ENCODE measurements at places on chromosomes 12 and 14.

DNA sequence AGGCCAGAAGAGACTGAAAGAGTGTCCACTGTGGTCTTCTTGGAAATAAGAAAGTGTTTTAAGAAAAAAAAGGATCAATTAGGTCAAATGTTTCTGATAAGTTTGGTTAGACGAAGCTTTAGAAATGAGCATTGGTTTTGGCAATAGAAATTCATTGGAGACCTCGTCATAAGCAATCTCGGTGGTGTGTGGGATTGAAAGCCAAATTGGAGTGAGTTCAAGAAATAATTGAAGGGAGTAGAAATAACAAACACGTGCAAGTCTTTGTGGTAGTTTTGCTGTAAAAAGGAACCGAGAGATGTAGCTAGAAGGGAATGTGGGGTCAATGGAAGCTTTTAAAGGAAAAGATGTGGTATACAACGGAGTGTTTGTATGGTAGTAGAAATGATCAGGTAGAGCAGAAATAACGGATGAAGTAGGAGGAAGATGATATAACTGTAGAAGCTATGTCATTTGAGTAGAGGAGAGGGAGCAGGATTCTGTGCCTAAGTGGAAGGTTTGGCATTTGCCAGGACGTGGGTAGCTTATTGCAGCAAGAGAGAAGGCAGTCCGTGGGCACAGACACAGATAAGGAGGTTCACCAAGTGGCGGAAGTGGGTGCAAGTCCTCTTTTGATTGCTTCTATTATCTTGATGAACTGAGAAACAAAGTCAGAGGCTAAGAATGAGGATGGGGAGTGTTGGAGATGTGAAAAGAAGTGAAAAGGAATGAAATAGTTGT is 146.2 kb downstream of the DACT1 start:
- DNase-seq, result no peak

DNA sequence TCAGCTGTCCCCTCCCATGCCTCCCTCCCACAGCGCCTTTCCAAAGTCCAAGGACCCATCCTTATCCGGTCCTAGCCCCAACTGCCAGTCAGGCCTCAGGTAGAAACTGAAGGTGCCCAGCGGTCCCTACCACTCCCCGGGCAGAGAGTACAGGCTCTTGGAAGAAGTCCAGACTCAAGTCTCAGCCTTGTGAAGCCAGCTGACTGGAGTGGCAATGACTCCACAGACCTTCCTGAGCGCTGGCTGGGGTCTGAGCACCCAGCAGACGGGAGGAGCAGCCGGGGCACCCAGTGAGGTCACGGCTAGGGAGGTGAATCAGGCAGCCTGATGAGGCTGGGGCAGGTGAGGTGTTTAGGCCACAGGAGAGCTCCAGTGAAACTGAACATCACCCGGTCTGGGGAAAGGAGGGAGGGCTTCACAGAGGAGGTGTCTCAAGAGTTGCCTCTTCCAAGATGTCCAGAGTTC is 60.0 kb downstream of the ITPK1 start:
- no peak for DNase-seq

GRCh38 chr14:100713705-100714104 is 13.0 kb upstream of the DLK1 start:
- no peak for DNase-seq

- DNase-seq, result no peak
These were observed 5.9 kb upstream of the SIVA1 start for GRCh38 chr14:104746934-104747481.

DNA sequence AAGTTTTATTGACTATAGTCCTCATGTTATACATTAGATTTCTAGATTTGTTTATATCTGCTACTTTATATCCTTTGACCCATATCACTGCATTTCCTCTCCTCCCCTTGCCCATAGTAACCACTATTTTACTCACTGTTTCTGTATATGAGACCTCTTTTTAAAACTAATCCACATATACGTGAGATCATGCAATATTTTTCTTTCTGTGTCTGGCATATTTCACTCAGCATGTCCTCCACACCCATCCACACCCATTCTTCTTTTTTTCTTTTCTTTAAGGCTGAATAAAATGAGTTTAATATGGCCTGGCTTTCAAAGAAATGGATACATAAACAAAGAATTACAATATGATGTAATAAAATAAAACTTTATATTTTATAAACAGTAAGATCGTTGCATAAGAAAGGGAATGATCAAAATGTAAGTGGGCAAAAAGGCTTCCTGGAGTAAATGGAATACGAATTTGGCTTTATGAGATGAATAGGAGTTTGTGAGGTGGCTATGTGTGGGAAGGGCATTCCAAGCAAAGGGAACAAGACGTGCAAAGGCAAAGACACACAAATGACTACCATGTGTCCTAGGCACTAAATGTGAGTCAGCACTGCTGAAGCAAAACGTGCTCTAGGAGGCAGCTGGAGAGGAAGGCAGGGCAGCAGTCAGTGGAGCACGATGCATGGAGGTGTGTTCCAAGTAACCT is 53.2 kb upstream of the HIF1A start:
- no peak for DNase-seq

DNA sequence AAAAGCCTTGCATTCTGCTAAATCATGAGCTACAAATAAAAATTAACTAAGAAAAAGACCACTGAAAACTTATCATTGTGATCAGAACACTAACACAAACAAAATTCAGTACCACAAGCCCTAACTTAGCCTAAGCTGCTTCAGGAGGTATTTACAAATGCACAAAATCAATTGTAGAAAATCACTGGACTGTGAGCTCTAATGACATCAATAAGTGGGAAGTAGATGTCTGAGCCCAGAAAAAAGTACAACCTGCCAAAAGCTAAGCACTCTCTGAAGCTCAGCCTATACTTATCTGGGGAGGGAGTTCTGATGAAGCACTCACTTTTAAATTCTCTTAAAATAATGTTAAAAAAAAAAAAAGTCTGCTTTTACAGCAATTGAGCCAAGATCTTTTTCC is 92.9 kb downstream of the SLCO1B1 start:
- no peak for DNase-seq

DNA sequence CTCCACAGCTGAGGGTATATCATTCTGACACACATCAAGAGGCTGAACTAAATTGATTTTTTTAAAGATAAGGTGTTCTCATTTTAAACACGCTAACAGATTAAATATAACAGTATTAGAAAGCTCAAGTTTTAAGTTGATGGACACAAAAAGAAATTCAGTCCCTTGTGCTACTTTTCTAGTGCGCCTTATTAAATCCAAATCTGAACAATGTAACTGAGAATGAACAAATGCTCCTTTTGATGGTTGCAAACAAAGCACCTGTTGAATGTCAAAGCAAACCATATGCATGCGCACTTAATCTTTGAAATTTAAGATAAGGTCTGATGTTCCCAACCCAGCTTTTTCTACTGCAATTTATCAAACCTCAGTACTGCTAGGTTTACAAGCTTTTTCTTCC is 401.9 kb downstream of the PAWR start:
- DNase-seq, result no peak

- DNase-seq, result no peak
These were observed 2.7 kb downstream of the JDP2 start for GRCh38 chr14:75430526-75430925.

DNA sequence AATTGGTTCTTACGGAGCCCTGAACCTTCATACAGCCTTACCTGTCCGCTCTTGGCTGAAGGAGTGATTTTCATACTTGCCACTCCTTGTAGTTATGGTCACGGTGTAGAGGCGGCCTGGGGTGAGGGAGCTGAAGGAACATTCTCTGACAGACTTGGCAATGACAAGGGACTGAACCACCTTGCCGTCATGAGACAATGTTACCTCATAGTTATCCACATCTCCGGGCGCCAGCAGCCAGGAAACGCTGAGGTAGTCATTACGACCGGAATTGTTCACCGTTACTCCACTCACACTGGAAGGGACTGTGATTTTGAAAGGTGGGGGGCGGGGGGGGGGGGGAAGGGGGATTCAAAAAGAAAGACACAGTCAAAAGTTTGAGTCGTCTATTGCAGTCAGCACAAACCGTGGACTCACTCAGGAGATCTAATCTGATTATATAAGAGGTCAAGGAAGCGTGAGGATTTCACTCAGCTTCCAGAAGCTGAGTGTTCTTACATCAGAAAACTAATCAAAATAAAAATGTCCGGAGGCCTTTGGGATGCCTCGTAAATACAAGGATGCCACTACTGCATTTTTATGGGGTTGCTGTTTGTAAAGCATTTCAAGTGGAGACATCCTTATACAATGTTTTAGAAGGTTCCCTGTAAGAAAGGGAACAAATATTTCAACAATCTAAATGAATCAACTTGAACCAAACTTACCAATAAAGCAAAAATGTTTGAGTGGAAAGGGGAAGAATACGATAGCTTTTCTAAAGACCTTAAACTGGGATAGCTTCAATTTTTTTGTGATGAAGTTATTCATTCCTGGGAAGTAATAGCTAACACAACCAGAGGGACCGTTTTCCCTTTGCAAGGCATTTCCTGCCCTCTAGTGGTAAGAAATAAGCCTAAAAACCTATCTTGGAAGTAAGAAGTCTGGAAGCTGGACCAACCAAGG is 60.6 kb downstream of the PTPRB start:
- DNase-seq, result no peak

- DNase-seq, result no peak
These were observed 103.8 kb downstream of the OSBPL8 start for GRCh38 chr12:76455582-76456345.

DNA sequence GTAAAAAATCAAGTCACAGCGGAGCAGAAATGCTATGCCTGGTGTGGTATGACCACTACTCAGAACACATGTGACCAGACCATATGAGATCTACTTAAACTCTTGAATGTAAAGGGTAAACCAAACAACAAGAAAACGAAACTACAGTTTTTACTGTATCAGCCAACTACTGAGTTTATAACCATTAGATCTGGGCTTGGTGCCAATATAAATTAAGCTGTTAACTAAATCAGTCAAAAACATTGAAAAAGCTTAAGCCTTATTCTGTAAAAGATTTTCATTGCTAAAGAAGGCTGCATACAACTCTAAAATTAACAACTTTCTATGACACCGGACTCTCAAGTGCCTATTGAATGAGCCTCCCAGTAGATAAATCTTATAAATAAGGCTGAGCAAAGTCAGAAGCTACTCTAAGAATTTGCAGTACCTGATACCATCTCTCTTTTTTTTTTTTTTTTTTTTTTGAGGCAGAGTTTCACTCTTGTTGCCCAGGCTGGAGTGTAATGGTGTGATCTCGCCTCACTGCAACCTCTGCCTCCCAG is 35.4 kb downstream of the SPTLC2 start:
- DNase-seq, result no peak

GRCh38 chr12:92111256-92111655 is 34.4 kb downstream of the BTG1 start:
- no peak for DNase-seq

GRCh38 chr14:96261053-96261452 is 5.0 kb downstream of the BDKRB1 start:
- DNase-seq, result no peak

DNA sequence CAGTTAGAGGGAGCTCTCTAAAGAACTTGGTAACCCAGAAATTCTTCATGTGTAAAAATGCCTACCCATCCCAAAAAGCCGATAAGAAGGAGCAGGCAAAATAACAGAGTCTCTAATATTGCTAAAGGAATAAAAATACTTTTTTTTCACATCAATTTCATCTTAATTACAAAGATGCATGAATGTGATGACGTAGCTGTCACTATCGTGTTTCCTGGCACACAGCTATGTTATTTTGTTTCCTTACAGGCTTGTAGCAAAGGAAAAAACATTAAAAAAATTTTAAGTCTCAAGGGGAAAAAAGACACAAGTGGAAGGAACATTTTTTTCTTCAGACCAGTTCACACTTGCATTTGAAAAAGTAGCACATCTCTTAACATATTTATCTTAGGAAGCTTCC is 10.3 kb upstream of the LGALS3 start:
- no peak for DNase-seq

DNA sequence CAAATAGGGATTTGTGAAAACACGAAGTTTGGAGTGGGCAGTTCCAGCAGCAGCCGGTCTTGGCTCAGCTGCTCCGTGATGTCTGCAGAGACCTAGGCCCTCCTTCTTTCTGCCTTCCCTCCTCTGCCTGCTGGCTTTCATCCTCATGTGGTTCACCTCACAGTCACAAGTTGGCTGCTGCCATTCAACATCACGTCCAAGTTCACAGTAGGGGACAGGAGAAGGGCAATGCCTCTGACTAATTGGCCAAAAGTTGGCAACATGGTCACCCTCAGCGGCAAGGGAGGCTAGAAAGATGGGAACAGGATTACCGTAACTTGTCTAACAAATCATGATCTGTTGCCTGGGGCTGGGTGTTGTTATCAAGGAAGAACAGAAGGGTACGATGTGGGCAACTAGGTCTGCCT is 7.8 kb upstream of the CACNA2D4 start:
- DNase-seq, result peak; percentile 10

DNA sequence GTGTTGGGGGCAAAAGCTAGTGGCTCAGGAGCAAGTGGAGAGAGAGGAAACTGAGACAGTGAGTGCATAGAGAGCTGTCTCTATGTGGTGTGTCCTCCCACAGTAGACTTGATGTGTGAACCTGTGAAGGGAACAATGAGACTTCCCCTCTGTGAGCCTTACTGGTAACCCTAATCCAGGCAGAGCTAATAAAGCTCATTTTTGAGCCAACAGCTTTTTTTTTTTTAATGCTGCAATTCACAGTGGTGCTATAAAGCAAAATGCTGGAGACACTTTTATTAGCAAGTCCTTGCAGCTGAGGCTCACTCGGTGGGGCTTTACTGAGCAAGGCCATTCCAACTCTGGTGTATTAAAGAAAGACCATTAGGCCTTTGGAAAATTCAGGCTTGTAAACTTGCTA is 26.9 kb downstream of the FBXW8 start:
- DNase-seq, result no peak

- DNase-seq, result no peak
These were observed 41.6 kb upstream of the TRHDE start for GRCh38 chr12:72230589-72230988.

DNA sequence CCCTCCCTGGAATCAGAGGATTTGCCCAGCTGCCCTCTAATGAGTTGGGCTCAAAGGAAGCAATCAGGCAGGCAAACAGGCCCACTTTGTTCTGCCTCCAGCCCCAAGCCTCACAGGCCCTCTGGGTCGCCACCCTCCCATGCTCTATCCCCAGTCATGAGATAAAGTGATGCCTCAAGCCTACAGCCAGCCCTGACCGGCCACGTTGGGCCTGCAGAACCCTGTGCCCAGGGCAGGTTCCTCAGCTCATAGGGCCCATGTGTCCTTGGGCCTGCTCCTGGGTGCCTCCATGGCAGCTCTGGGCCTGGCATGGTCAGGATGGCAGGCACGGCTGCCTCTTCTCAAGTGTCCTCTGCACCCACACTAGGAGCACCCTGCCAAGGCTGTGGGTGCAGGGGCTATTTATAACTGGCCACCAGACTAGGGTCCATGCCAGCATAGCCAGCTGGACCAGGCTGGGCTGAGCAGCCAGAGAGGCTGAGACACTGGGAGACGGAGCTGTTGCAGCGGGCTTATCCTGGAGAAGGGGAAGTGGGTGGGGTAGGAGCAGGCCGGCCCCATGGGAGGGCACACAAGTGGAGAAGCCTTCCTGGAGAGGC is 20.2 kb downstream of the HDAC7 start:
- DNase-seq, result no peak

DNA sequence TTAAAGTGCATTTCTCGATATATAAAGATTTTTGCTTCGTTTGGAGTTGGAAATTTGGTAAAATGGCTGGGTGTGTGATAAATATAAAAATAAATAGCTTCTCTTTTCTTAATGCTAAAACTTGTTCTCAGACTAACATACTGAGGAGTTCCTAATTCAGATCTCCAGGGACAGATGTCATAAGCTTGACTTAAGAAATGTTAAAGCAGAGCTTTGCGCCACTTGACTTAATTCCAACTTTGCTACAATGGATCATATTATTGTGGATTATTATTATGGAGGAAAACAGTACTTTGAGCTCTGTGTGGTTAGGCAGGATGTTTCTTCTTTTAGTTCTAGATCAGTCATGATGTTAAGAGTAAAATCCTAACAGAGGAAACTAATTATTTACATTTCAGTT is 33.8 kb downstream of the GNG2 start:
- no peak for DNase-seq

- DNase-seq, result no peak
These were observed 85.6 kb upstream of the TSPAN8 start for GRCh38 chr12:71243370-71243769.
